ENCODE measurements at places on chromosomes 12 and 14. TPM values are rescaled to one million over a fixed set of nuclear protein-coding genes. Genes with fewer than 3 reads are reported as not detected.

Gene PRH1
- total RNA-seq: 19.5 TPM

Gene NKX2-1
- total RNA-seq: not detected

Gene PLEKHG7
- not detected for total RNA-seq

Gene RPL10L
- not detected for total RNA-seq

Gene EGLN3
- total RNA-seq: 0.39 TPM

Gene ARMH4
- 1.4 TPM for total RNA-seq

Gene ADSS1
- total RNA-seq: 0.39 TPM

Gene RNASE3
- total RNA-seq: not detected
